ENCODE measurements at places on chromosomes 12 and 14. TPM values are rescaled to one million over a fixed set of nuclear protein-coding genes. Genes with fewer than 3 reads are reported as not detected.

DNA sequence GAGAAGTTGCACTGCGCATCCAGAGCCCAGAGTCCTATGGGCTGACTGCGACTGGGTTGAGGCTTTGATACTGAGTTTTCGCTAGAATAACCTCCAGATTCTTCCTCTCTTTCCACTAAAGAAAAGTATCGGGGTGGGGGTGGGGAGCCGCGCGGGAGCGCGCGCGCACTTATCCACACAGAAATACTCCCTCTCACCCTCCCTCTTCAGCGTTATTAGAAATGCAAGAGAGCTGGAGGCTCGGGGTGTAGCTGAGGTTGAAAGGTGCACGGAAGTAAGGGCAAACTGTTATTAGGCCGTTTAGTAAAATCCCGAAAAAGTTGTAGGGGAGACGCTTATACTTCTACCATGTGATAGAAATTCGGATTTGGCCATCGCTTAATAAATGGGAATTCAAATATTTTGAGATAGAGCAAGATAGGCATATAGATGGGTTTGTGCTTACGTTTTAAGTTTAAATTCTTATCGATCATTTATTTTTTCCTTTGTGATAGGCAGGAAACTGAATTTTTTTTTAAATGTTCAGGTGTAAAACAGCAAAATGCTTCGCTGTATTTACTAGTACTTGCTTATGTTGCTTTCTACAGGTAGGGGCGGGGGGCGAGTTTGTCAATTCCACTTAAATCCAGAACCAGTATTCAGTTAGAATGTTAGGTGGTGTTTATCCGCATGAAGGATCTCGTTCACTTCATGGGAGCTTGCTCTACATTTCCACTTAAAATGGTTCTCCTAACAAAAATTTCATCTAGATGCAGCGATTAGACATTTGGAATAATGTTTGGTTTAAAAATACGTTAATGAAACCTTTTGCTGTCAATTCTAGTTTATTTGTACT is 1.1 kb downstream of the ARHGAP5 start:
- peak; percentile 27 for DNase-seq

DNA sequence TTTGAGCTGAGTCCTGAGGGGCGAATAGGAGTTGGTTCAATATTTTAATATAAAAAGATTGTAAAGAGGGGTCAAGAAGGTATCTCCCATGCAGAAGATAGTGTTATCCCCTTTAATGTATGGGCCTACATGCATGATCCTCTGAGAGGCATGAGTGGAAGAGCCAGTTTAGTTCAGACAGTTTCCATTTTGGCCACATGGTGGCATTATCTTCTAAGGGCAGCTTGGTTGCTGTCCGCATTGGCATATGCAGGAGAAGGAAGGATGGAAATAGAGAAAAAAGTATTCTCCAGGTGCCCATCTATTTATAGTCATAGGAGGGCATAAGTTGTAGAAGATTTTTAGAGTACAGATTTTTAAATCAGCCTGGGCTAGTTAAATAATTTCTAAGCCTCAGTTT is 5.4 kb downstream of the SAMD4A start:
- peak; percentile 65 for DNase-seq

TSPAN11 gene
- 27.7 TPM for total RNA-seq

PAX9 gene
- total RNA-seq, result not detected

KLRF1 gene
- not detected for total RNA-seq

DNA sequence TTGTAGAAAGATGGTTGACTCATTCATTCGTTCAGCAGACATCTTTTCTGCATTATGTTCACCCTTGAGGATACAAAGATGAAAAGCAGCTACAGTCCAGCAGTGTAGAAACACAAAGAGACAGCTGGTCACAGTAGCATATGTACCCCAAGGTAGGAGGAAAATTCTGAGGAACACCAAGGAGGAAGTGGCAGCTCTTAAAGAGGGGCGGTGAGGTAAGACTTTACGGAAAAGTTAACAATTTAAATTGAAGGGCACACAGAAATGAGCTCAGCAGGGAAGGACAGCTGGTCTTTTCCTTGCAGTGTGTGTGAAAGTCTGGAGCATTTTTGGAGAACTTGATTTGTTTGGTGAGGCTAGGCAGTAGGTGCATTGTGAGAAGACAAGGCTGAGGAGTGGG is 3.5 kb downstream of the SLC35E3 start:
- no peak for DNase-seq

GRCh38 chr14:98769326-98769725 is 502.7 kb downstream of the BCL11B start:
- no peak for DNase-seq

- no peak for DNase-seq
Measured at GRCh38 chr12:104182144-104182543, 33.4 kb upstream of the TXNRD1 start.

- DNase-seq, result no peak
Measured at GRCh38 chr12:106428384-106428783, 70.8 kb downstream of the POLR3B start.

- DNase-seq, result no peak
Measured at GRCh38 chr14:94679106-94679810, 67.1 kb downstream of the SERPINA3 start.

CKAP4 gene
- total RNA-seq, result 64.3 TPM

DNA sequence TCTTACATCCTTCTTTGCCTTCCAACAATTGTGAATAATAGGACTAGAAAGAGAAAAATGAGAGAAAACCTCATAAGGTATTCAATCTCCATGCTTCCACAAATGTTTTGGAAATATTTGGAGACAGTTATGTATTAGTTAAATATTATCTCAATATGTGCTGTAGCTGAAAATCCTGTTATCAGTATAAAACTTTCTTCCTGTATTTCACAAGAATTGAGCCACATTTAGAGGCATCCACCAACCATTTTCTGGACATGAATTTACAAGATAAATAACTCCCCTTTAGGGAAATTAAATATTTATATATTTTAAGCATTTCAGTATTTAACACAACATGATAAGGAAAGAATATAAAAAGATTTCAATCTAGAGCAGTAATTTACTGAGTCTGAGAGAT is 200.3 kb downstream of the GPHN start:
- DNase-seq, result no peak

- DNase-seq, result no peak
Measured at GRCh38 chr14:91100102-91100501, 13.8 kb upstream of the DGLUCY start.

PKP2 gene
- total RNA-seq, result 11.1 TPM

CDCA4 gene
- 102 TPM for total RNA-seq

Data from neural progenitor cell (in vitro differentiated cells).